ENCODE measurements at places on chromosomes 2 and 18. TPM values are rescaled to one million over a fixed set of nuclear protein-coding genes. Genes with fewer than 3 reads are reported as not detected.
A peak's percentile ranks its signal among the peaks of the same experiment; 100 is the strongest.

IL36G gene
- polyA plus RNA-seq: not detected

ERFE gene
- 2.0 TPM for polyA plus RNA-seq

CCBE1 gene
- polyA plus RNA-seq: 3.7 TPM

GAL3ST2 gene
- not detected for polyA plus RNA-seq

RNF138 gene
- polyA plus RNA-seq: 31.7 TPM

SH2D6 gene
- 1.5 TPM for polyA plus RNA-seq

FLACC1 gene
- 1.7 TPM for polyA plus RNA-seq

SULT1C4 gene
- 21.7 TPM for polyA plus RNA-seq

DBI gene
- 350 TPM for polyA plus RNA-seq

TUBA3E gene
- 0.70 TPM for polyA plus RNA-seq

HOXD1 gene
- not detected for polyA plus RNA-seq

IL1R2 gene
- polyA plus RNA-seq: not detected

POTEC gene
- not detected for polyA plus RNA-seq

CD226 gene
- 0.02 TPM for polyA plus RNA-seq

MARCHF4 gene
- not detected for polyA plus RNA-seq

LINC00305 gene
- polyA plus RNA-seq: 0.20 TPM

DNA sequence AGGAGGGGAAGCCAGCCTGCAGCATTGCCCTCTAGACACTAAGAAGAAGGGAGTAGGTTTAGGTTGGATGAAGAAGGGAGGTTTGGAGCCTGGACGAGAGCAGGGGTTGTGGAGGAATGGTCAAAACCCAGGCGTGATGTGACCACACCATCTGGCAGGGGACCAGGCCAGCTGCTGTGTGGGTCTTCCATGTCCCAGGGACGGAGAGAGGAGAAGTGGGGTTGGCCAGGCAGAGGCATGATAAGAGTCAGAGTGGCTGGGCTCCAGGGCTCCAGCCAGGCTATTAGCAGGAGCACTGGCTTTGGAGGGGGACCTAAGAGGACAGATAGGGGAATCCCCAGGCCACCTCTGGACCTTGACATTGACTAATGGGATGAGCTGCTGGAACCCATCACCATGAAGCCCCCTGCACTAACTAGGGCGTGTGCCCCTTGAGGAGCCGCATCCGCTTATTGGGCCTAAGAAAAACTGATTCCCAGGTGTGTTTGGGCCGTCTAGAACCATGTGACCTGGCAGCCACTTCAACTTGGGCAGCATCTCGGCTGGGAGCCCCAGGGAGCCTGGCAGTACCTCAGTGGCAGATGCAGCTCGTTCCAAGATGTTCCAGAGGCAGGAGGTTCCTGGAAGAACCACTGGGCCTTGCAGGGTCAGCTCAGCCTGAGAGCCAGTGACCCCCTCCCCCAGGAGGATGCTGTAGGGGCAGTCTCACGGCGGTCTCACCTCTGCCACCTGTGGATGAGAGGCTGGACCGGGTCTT, 235.1 kb downstream of the AGAP1 start:
- no peak for DNase-seq

GRCh38 chr2:72923833-72924352, 6.6 kb downstream of the EMX1 start:
- DNase-seq: no peak

- peak; percentile 56 for DNase-seq
These were observed 89.2 kb upstream of the COL5A2 start for GRCh38 chr2:189268763-189269162.

- no peak for DNase-seq
These were observed 105.1 kb upstream of the NCKAP5 start for GRCh38 chr2:133673305-133673905.

DNA sequence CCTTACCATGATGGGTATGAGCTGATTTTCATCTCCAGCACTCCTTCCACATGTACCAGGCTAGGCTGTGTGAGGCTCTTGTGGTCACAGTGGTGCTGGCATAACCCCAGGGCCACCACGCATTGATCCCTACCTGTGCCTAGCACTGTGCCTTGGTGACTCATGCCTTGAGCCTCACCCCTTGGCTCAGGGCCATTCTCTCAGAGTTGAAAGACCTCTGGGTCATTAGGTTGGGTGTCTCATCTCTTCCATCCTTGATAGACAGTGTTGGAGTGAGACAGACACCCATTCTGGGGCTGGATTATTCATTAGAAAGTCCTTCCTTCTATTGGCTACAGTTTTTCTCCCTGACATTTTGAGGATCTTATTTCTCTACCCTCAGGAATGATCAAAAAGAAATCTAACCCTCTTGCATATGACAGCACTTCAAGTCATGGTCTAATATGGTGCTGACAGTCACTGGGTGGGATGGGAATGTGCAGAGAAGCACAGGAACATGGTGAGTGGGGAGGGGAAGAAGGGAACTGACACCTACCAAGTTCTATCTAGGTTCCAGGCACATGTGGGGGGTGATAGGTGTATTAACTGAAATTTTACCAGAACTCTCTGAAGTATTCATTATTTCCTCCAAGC, 41.3 kb downstream of the DYSF start:
- DNase-seq: no peak

DNA sequence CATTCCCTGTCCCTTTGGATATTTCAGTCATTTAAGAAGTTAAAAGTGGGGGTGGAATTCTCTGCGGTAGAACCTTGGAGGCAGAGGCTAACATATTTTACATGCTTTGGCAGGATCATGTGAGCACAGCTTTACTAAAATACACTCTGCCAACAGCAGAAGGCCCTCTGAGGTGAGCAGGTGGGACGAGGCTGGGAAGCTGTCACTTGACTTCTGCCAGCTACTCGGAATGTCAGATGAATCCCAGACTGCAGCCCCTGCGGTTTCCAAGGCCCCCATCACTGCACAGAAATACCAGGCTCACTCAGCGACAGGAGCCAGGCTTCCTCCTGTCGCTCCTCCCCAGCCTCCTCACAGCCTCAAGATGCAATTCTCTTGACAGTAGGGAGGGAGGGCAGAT, 220.9 kb upstream of the REV1 start:
- peak; percentile 61 for DNase-seq

GRCh38 chr18:77022116-77022515, 110.5 kb downstream of the MBP start:
- DNase-seq: no peak

DNA sequence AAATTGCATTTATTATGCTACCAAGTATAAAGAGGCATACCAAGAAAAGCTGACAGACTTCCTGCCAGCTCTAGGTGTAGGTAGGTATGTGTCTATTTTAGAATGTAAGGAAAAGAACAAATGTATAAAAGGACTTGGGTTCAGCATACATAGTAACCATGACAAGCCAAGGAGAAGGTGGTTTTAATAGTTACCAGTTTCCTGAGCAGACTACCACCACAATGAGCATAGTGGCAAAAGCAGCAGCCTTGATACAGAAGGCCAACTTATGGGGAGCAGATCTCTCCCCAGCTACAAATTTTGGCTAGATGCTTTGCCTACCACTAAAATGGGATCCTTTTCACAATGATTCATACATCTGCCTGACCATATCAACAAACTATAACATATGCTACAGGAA, 34.5 kb downstream of the METTL8 start:
- DNase-seq: no peak

DNA sequence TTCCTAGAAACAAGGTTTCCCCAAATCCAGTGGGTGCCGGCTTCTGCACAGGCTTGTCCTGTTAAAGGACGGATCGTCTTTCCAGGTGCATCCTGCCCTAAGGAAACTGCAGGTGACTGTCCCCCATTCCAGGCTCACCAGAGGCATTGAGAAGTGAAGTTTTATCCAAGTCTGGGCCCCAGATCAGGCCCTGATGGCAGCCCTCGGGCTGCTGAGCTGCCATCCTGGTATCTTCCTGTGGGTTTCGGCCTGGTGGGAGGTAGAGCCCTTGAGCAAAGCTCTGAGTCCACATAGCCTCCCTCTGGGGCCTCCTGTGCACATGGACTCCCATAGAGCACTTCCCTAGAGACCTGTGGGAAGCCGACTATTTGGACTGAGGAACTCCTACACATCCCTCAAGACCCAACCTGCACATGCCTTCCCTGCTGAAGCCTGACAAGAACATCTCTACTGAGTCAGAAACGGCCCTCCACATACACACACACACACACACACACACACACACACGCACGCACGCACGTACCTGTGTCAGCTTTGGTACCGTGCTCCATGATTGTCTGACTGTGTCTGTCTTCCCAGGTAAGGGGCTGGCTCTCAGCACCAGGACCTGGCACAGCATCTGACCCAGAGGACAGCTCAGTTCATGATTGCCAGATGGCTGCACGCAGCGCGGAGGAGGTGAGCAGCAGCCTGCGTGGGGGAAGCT, 16.4 kb downstream of the TNS1 start:
- no peak for DNase-seq

DNA sequence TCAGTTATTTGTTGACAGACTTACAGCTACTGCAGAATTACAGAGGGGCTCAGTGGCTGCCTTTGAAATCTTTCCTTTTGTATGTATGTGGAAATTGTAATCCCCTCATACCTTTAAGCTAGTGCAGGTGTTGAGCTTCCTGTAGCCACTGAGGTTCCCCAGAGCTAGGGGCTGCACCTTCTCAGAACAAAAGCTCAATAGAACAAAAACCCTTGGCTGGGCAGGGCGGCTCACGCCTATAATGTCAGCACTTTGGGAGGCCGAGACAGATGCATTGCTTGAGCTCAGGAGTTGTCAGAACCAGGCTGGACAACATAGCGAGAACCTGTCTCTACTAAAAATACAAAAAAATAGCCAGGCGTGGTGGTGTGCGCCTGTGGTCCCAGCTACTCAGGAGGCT, 41.3 kb upstream of the CHMP1B start:
- no peak for DNase-seq

DNA sequence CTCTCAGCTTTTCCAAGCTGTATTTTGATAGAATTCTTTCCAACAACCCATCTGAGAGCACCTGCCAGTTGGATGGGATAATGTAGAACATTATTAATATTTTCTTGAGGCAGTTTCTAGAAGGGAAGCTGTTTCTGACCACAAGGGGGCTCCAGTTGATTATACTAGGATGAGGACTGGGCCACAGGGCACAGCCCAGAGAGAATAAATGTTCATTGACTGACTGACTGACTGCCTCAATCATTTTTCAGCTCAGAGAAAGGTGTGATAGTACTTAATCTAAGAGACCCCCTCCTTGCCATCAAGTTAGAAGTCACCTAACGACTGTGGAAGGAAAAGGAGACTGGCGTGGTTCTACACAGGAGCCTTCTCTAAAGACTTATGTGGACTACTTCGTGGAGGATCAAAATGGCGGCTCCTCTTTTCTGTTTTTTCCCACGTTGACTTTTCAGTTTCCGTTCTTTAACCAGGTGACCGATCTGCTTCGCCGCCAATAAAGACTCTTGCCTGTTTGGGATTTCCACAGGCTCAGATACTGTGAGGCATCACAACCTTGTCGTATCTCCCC, 31.9 kb upstream of the CREG2 start:
- peak; percentile 68 for DNase-seq

GRCh38 chr2:223779877-223780276, 57.5 kb downstream of the AP1S3 start:
- peak; percentile 3 for DNase-seq

DNA sequence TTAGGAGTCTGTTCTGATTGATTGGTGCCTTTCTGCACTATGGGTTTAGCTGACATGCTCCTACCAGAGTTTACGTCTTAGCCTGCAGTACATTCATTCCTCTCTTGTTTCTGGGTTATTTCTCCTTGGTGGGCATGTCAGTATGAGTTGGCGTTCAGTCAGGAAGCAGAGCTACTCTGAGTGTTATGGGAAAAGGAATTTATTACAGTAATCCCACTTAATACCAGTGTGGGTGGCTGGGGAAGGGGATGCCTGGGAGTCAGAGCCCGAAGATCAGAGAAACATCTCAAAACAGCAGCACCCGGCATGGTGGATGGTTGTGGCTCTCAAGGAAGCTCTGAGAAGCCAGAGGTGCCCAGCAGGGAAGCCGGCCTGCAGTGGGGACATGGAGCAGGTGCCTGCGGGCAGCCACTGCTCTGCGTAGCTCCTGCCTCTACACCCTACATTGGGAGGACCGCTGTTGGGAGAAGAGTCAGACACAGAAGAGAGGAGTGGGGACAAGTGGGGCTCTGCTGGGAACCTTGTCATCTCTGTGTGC, 48.9 kb downstream of the RAB31 start:
- no peak for DNase-seq

GRCh38 chr2:59322005-59322404, 1080.9 kb upstream of the FANCL start:
- no peak for DNase-seq

GRCh38 chr2:74537140-74537539, 7.4 kb downstream of the HTRA2 start:
- no peak for DNase-seq

GRCh38 chr2:150624001-150624401, 136.5 kb upstream of the RND3 start:
- DNase-seq: peak; percentile 15

- DNase-seq: no peak
These were observed 213.5 kb upstream of the RND3 start for GRCh38 chr2:150700666-150701580.

GRCh38 chr2:234947556-234947955, 4.3 kb upstream of the SH3BP4 start:
- no peak for DNase-seq

DNA sequence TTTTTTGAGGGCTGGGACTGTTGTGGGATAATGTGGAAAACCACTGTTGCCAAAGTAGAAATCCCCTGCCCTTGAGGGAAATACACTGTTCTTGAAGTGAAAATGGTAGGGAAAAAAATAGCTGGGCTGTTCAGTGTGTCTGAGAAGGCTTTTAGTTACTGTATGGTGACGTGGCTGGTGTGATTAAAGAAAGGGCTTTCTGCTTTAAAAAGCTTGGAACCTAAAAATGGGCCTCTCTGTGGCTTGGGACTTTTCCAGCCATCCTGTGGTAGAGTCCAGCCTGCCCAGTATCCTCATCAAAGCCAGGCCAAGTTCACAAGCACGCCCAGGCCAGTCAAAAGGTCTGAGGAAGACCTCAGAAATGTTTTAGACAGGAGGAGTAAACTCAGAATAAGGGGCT, 6.8 kb downstream of the MGAT5 start:
- no peak for DNase-seq

GRCh38 chr2:96258166-96259022, 7.4 kb downstream of the TMEM127 start:
- no peak for DNase-seq

DNA sequence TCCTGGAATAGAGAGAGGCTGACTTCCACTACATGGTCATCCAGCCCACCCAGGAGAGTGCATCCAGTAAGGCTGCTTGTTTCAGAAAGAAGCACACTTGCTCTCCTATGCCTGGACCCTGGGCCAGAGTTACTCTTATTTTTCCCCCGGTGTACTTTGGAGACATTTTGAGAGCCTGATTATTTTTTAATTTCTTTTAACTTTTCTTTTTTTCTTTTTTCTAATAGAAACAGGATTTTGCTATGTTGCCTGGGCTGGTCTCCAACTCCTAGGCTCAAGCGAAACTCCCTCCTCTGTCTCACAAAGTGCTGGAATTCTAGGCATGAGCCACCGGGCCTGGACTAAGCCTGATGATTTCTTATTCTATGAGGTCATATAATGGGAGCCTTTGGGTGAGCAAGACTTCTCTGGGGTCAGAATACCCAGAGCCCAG, 62.2 kb downstream of the RPL37A start:
- no peak for DNase-seq

- peak; percentile 54 for DNase-seq
These were observed 526 bp downstream of the CHN1 start for GRCh38 chr2:175004730-175004979.

GRCh38 chr18:37873416-37873815, 307.8 kb upstream of the CELF4 start:
- no peak for DNase-seq
